NCI-H1092 (cell line): ENCODE measurements at places on chromosomes 11 and 22.

- no peak for DNase-seq
These were observed 744 bp downstream of the PACSIN3 start for GRCh38 chr11:47185305-47186075.

- no peak for DNase-seq
These were observed 144.3 kb downstream of the TEAD1 start for GRCh38 chr11:12818333-12819015.

GRCh38 chr11:15371533-15371932 is 256.8 kb downstream of the INSC start:
- DNase-seq, result no peak

GRCh38 chr22:46381731-46382130 is 46.2 kb downstream of the TRMU start:
- no peak for DNase-seq

GRCh38 chr11:69802590-69802989 is 16.6 kb downstream of the FGF3 start:
- no peak for DNase-seq

GRCh38 chr11:64655941-64656601 is 65.1 kb downstream of the SLC22A12 start:
- no peak for DNase-seq

DNA sequence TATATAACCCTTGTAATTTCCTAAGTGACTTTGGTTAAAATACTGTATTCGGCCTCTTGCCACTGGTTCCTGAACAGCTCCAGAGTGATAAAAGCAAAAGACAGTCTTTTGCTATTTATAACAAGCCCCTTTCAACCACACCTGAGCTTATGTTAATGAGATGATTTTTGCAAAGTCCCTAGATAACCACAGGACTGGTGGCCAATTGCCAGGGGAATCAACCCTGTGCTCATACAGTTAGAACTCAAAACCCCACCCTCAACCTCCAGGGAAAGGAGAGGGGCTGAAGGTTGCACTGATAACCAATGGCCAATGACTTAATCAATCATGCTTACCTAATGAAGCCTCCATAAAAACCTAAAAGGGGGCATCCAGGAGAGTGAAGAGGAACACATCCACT is 77.9 kb downstream of the SIK3 start:
- DNase-seq, result no peak

DNA sequence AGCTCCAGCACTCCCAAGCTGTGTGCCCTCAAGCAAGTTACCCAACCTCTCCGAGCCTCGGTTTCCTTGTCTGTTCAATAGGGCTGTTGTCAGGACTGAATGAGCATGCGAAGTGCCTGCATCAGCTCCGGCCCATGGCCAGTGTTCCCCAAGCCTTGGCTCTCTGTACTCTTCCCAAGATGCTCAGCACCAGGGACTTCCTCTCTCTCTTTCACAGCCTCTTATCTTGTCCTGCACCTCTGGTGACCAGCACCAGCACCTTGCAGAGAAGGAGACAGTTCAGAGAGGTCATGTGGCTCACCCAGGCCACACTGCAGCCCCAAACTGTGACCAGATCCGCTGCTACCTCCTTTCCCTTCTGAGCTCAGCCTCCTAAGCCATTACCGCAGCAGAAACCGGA is 120.3 kb upstream of the ANO1 start:
- DNase-seq, result no peak

DNA sequence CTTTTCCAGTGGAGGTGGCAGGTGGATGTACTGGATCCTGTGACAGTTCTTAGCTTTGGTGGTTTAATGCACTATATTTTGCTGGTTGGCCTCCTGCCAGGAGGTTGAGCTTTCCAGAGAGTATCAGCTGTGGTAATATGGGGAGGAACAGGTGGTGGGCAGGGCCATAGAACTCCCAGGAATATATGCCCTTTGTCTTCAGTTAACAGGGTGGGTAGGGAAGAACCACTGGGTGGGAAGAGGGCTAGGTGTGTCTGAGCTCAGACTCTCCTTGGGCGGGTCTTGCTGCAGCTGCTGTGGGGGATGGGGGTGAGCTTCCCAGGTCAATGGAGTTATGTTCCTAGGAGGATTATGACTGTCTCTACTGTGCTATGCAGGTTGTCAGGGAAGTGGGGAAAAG is 203.8 kb downstream of the DLG2 start:
- DNase-seq, result peak; percentile 11

DNA sequence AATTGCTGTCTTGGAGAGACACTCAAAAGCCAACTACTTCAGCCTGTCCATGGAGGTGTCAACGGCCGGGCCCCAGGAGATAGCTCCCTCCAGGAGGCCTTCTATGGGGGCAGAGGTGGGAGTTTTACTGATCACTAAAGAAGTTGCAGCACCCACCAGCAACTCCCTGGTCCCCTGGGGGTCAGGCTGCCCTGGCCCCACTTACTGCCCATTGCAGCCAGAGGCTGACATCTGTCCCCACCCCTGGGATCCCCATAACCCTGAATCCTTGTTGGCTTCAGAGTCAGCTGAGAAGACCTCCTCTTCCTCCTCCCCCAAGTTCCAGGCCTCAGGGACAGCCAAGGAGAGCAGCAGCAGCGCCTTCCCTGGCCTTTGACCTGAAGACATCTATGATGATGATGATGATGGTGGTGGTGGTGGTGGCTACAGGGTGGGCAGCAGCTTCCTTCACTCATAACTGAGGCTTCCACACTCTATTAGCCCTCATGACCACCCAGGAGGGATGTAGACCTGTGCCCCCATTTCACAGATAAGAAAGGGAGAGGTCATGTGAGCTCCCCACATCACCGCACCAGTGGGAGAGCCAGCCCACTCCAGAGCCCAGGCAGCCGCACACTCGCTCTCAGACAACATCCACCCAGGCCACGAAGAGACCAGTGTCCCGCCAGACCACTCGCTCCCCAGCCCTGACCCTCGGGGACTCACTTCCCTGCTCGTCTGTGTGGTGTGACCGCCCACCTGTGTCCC is 43.8 kb upstream of the FGF3 start:
- DNase-seq, result no peak

DNA sequence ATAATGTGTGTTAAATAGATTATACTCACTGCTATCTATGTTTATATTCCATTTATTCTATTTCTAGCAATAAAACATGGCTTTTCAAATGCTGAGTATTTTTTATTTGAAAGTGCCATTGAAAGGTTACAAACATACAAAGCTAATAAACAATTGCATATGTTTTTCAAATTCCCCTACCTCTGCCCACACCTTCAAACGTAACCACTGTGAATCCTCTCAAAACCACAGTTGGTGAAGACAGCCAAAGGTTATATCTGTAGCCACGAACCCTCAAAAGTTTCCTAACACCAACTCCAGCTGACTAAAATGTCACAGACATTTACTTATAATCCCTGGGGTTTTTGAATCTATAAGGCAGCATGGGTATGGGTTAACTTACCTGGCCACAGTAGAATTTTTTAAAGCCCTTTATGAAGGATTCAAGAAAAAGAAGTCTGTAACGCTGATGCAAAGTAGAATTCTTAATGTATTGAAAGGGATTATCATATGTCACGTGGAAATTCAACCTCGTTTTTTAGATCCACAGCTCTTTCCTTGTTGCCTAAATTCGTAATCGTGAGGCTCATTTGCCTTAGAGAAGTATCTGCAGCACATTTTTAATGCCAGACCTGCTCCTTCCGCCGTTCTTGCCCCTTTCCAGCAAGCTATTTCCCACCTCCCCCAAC is 122.5 kb upstream of the ZC3H12C start:
- no peak for DNase-seq

DNA sequence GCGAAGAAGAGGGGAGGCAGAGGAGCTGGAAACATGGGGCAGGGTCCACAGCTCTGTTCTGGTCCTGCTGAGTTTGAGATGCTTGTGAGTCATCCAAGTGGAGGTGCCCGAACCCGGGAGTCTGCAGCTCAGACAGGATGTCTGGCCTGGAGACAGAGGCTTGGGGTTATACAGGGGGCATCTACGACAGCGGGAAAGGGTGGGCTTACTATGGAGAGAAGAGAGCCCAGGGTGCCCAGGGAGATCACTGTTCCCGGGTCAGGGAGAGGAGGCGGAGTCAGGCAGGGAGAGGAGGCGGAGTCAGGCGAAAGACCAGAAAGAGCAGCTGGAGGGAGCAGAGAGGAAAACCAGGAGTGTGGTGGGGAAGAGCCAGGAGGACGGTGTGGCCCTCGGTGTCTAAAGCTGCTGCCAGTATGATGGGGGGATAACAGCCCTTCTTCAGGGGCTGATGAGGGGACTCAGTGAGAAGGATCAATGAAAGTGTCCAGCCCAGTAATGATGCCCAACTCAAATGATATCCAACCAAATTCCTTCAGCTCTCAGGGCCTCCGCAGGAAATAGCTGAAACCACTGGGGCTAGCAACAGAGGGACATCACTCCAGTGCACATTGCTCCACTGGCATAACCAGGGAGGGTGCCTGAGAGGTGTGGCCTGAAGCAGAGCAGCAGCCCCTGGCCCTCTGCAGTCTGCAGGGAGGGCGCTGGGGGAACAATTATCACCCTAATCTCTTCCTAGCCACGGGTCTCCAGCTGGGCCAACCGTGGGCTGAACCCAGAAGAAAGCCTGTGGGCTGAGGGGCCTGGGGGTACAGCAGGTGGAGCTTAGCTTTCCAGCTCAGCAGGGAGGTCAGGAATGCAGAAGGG is 2.6 kb upstream of the LTBP3 start:
- no peak for DNase-seq

GRCh38 chr11:61923166-61924063 is 6.0 kb upstream of the RAB3IL1 start:
- DNase-seq, result no peak

DNA sequence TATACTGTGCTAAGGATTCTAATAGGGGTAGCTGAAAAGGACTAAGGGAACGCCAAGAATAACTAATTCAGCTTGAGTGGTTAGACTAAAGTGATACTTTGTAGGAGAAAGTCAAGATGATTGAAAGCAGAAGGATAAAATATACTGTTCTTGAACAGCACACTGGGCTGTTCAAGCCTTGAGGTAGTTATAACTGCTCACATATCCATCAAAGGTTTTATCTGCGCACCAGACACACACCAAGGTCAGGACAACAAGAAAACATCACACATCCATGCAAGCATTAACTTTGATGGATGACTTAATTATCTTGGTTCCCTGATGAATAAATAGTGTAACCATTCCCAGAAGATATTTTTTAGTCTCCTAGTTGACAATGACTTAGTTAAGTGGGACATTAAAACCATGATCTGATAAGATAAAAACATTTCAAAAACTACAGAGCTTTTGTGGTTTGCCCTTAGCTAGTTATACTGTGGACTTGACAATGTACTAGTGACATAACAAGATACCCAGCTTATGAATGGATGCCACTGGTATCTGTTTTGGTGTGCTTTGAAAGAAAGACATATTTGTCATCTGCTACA is 728.9 kb downstream of the JRKL start:
- no peak for DNase-seq

DNA sequence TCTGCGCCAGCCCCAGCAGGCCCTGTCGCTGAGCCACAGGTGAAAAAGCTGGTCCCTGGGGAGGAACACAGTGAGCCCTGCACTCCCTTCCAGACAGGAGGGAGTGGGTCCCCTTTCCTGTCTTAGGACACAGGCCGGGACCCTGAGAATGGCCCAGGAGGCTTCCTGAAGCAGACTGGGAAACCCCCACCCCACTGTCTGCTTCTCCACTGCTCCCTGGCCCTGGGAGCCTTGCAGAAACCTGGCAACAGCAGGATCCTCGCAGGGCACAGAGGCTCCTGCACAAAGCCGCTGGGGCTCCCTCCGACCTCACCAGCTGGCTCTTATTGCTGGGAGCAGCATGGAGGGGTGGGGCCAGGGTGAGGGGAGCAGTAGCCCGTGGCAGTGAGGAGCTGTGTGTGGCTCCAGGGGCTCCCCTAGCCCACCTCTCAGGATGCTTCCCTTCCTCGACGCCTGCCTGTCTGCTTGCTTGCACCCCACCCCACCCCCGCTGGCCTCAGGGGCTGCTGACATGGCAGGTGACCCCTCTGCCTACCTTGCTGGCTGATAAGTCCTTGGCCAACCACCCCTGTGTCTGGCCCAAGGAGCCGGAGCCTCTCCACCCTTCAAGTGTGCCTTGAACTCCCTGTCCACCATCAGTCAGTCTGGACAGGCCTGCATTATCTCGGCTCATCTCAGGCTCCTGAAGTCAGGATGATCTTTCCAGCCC is 72.1 kb upstream of the KCNQ1OT1 start:
- DNase-seq, result peak; percentile 53

GRCh38 chr11:117096201-117096991 is 1.8 kb downstream of the SIK3 start:
- no peak for DNase-seq

DNA sequence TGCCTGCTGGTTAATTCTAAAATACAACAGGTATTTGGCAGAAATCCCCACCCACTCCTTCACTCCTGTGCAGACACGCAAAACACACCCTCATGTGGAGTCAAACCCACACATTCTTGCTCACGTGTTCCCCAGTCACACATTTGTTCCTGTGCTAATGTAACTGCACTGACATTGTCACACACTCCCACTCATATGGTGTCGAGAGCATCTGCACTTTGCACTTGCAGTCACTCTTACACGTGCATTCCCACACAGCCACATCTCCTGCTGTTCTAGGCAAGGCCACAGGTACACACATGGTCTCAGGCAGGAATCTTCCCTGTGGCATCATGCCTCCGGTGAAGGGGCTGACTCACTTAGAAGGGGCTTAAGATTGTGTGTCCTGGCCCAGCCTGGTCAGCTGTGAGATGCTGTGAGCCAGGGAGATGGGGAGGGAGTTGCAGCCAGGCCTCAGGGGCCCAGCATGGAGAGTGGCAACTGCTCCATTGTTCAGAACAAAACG is 395.0 kb downstream of the TENM4 start:
- DNase-seq, result no peak

DNA sequence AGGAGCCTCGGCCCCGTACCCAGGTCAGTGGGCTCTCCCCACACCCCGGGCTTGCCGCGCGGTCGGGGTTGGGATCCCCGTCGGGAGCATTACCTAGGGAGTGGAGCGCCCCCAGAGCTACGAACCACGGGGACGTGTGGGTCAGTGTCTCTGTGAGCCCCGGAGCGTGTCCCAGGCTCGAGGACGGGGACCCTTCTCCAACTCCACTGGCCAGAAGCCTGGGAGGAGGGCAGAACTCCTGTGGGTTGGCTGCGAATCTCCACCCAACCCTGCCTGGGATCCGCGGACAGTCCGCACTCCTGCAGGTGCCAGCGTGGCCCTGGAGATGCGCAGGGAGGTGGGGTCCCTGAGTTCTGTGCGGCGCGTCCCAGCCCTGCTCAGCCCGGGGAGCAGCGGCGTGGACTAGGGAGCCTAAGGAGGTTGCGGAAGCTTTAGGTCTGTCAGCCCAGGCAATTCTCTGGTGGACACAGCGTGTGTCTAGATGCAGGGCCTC is 346 bp downstream of the PPFIBP2 start:
- no peak for DNase-seq
